Spinal cord (tissue), 10 donors: ENCODE measurements at places on chromosomes 11 and 22. TPM values are rescaled to one million over a fixed set of nuclear protein-coding genes. Genes with fewer than 3 reads are reported as not detected.

The ZBTB16 gene
- 12.7 TPM for total RNA-seq

The BBOX1 gene
- total RNA-seq = 23.5 TPM

The TYR gene
- 0.20 TPM for total RNA-seq

The PDE2A gene
- 16.6 TPM for total RNA-seq

The CASP12 gene
- 1.2 TPM for total RNA-seq

The PAMR1 gene
- 35.2 TPM for total RNA-seq

The SMIM38 gene
- 0.59 TPM for total RNA-seq

The OR52W1 gene
- total RNA-seq = not detected

The TMEM45B gene
- 3.2 TPM for total RNA-seq

The GAB4 gene
- total RNA-seq = 0.06 TPM

The NOL12 gene
- total RNA-seq = 12.2 TPM
